ENCODE measurements at places on chromosomes 16 and 17.

DNA sequence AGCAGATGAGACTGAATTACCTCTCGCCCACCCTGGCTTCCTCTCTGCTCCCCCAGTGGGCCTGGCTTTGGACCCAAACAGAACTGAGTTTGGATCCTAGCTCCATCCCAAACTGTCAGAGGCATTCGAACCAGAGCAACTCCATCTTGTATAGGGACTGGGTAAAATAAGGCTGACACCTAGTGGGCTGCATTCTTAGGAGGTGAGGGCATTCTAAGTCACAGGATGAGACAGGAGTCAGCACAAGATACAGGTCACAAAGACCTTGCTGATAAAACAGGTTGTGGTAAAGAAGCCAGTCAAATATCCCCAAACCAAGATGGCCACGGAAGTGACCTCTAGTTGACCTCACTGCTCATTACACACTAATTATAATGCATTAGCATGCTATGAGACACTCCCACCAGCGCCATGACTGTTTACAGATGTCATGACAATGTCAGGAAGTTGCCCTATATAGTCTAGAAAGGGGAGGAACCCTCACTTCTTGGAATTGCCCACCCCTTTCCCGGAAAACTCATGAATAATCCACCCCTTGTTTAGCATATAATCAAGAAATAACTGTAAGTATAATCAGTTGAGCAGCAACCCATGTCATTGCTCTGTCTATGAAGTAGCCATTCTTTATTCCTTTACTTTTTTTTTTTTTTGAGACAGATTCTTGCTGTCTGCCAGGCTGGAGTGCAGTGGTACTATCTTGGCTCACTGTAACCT, 44.4 kb downstream of the LYRM1 start:
- no peak for DNase-seq

GRCh38 chr17:14098246-14098645, 28.9 kb downstream of the COX10 start:
- no peak for DNase-seq

DNA sequence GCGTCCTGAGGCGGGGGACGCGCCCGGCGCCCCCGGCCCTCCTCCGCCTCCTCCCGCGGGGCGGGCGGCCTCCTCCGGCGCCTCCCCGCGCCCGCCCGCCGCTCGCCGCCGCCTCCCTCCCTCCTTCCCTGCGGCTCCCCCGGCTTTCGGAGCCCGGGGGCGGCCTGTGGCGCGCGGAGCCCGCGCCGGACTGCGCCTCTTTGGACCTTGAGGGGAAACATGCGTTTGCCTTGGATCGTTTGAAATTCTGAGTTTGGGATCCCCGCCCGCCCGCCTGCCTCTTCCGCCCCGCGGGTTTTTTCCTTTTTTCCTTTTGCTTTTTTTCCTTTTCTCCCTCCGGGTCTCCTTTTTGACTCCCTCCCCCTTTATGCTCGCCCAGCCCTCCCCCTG, 390 bp downstream of the ZNRF1 start:
- DNase-seq: no peak

DNA sequence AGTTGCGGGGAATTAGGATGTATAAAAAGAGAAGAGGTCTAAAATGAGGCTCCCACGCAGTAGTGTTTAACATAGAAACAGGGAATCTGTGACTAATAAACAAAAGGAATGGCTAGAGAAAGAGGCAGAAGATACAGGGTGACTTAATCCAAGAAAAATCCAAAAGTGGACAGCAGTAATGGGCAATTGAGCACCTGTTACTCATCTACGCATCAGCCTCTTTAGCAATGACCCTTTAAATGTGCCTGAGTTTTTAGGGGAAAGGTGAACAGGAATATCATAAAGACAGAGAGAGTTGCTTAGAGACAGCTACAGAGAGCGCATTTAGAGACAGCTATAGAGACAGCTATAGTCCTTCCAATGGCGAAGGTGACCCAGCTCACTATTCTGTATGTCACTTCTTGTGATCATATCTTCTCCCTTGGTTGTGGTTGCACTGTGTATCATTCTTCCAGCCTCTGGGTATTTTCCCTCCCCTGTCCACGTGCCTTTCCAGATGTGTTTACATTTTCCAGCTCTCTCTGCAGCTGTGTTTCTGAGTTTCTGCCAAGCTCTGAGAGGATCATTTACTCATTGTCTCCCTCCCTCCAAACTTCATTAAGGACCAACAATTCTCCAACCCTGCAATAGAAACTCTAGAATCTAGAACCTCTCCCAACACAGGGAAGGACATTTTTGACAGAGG, 61.5 kb downstream of the MYOCD start:
- no peak for DNase-seq

GRCh38 chr16:79843631-79844043, 243.1 kb upstream of the MAF start:
- DNase-seq: no peak

DNA sequence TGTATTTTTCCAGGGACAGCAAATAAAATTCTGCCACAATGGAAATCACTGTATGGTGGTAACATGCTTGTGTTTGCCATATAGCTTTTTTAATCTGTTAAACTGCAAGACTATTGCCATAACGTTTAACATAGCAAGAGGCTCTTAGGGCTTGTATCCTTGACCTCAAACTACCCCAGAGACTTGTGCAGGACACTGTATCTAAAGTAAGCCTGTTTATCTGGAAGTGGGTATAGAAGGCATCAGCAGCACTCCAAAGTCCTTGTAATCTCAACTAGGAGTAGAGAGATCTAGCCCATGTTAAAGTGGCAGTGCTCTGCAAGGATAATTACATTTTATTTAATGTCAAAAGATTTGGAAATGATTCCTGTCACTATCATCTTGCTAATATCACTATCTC, 1424.1 kb downstream of the CDH11 start:
- no peak for DNase-seq

DNA sequence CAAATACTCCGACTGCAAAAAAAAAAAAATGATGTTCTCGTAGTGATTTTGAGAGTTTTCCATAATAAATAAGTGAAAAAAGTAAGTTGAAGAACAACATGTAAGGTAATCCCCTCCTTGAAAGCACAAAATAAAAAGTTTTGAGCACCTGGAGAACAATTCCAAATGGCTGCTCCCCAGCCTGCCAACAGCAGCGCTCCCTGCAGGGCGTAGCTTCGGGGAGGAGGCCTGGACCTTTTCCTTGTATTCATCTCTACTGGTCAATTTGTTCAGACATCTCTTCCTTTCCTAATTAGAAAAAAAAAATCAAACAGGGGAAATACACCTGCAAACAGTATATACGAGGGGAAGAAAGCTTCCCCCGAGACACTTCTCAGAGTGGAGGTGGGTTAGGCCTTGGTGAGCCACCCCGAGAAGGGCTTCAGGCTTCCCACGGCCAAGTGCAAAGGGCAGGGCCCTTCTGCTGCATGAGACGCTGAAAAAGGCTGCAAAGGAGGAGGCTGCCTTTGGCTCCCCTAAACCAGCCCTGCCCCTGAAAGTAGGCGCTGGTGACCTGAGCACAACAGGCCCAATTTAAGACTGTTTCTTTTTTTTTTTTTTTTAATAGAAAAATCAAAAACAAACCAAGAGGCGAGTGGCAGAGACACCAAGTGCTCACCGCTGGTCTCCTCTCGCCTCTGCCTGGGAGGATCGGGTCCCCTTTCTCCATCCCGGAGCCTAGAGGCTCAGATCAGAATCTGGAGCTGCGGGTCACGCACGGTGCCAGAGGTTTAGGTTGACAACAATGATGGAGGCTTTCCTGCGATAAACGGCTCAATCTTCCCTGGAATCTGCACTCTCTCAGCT, 193.1 kb upstream of the FOXF1 start:
- no peak for DNase-seq

DNA sequence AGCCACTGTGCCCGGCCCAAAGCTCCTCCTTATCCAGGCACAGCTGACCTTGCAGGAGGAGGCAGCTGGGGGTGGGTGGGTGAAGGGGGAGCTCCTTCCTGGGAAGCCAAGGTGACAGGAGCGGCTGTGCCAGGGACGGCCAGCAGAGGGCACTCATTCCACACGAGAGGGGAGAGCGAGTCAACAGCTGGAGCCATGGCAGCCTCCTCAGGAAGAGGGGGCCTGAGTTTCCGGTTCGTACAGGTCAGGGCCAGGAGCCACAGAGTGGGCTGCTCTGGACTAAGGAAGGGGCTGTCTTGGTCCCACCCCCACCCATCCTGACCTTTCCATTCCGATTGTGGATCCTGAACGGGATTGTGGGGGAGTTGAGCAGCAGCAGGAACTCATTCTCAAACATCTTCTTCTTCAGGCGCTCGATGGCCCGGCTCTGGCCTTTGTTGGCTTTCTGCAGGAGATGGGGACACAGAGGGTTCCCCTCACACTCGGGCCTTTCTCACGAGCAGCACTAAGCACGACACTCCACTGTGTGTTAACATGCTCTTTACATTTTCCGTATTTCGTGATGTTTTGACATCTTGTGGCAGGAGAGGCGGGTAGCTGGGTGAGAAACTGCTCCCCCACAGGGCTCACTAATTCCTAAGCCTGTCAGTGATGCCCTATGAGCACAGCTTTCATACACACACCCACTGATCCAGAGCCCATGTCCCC, 61.6 kb downstream of the TIMM22 start:
- DNase-seq: no peak

DNA sequence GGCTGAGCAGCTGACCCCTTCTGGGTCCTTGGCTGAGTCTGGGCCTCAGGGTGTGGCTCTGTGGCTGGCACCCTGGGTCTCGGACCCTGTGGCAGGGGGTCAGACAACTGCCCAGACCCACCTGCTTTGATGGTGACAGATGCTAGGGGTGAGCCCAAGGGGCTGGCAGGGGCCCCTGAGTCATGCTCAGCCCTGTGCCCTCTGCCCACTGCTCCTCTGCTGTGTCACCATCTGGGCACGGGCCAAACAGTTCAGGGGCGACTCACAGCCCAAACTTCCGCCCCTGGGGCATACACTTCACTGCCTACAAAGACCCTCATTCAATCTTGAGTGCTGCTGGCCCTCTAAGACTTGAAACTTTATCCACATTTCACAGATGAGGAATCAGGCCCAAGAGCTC, 5.7 kb downstream of the ADGRG1 start:
- DNase-seq: no peak

DNA sequence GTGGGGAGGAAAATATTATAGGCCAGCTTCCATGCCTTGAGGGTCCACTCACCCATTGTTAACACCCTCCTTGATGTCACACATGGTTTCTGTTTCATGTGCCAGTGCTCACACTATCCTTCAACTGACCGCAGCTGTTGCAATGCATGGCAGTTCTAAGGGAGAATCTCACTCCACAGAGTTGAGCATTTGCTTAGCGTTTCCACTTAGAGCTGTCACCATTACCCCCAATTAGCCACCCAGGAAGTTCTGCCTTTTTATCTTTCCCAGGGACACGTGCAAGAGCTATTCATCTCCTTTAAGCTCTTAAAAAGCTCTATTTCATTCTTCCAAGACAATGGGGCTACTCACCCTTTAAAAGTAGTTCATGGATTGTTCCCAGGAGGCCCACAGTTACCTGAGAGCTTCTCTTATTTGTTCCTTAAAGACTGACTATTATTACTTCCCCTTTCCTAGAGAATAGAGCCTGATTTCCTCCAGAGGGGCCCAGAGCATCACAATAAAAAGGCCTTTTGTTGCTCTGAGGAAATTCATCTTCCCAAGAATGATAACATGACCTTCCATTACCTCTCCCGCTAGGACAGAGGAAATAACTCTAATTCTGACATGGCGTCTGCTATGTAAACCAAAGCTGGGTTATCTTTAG, 126.8 kb downstream of the CACNG3 start:
- DNase-seq: no peak

- no peak for DNase-seq
Measured at GRCh38 chr16:57676553-57677085, 8.5 kb downstream of the ADGRG3 start.

DNA sequence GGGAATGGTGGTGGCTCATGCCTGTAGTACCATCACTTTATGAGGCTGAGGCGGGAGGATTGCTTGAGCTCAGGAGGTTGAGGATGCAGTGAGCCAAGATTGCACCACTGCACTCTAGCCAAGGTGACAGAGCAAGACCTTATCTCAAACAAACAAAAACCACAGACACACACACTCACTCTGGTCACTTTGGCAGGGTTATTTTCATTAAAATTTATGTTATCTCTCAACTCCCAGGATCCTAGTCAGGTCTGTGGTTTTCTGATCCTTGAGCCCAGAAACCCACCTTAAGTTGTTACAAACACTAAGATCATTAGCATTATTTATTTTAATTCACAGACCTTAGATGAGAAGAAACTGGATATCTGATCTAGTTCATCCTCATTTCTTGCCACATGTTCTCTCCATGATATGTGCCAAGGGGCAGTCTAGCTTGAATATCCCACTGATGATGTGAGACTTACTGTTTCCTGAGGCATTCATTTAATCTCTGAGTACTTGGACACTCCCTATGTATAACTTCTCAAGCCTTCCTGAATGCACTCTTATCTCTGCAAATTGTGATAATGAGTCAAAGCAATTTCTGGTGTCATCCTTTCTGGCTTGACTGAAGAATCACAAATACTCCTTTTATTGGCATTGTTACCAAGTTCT, 9.6 kb downstream of the ABHD15 start:
- DNase-seq: no peak

DNA sequence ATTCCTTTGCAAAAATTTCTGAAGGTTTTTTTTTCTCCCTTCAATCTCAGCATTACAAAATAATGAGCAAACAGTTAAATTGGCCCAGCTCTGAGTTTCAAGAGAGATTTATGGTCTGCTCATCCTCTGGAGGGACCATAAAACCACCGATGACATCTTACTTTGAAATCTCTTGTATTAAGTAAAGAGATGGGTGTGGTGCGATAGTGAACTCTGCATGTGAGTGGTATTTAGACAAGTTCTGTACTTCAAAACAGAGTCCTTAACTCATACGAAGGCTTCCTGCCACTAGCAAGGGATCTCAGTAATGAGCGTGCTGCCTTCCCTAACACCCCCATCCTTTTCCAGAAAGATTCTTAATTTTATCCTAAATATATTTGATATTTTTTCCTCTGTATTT, 2.1 kb downstream of the FAM20A start:
- no peak for DNase-seq

DNA sequence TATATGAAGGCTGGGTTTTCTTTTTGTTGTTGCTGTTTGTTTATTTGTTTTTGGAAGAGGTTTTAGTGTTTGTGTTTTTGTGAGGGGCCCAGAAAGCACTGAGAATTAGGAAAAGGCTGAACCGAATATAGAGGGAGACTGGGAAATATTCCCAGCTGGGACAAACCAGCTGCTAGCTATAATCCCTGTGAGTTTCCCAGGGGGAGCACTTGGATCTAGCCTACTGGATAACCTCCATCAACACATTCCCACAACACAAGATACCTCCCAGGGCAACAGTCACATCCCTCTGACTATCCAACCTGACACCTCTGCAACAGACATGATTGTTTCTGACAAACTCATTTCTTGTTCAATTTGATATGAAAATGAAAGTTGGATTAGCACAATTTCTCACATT, 16.7 kb downstream of the CDH11 start:
- no peak for DNase-seq

DNA sequence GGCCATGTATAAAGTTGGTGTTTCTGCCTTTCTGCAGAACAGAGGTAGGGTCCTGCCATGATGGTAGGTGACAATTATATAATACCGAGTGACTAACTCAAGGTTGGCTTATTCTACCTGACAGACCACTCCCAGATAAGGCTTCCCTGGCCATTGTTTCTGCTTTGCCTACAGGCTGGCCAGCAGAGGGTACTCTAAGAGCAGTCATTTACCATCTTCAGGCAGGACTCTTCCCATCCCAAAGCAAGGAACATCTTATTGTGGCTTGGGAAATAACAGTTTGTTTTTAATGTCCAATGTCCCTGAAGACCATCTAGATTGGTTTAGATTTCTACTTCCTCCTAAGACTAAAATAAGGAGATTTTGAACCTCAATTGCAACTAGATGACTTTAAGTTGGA, 74.1 kb downstream of the SNX11 start:
- DNase-seq: no peak

GRCh38 chr17:67520252-67520906, 143.3 kb downstream of the PITPNC1 start:
- peak; percentile 18 for DNase-seq
